ENCODE measurements at places on chromosomes 12 and 14. TPM values are rescaled to one million over a fixed set of nuclear protein-coding genes. Genes with fewer than 3 reads are reported as not detected.

DNA sequence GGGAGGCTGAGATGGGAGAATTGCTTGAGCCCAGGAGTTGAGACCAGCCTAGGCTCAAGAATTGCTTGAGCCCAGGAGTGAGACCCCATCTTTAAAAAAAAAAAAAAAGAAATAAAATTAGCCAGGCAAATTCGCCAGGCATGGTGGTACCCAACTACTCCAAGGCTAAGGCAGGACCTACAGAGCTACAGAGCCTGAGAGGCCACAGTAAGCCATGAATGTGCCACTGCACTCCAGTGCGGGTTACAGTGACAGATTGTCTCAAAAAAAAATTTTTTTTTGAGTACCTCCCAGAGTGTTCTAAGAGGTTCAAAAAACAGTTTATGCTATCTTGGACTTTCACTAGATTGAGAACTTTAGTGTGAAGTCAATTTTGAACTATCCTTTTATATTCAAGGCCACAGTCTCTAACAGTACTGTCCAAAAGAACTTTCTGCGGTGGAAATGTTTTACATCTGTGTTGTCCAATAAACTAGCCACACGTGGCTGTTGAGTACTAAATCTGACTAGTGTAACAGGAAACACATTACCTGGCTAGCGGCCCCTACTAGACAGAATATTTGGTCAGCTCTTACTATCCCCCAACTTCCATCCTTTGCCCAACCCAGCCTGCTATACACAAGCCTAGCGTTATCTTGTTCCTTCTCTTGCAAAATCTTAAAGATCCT, 2.4 kb downstream of the RPL36AL start:
- peaks cover 17% of the 10 kb centered on the region for H3K36me3 ChIP-seq
- no peak overlapping the region for H3K27ac ChIP-seq
- H3K4me3 ChIP-seq = peak overlapping the region; percentile 21
- peaks cover 22% of the 10 kb centered on the region for H3K27me3 ChIP-seq
- no peak for DNase-seq
- peaks cover 20% of the 10 kb centered on the region for H3K4me1 ChIP-seq

DNA sequence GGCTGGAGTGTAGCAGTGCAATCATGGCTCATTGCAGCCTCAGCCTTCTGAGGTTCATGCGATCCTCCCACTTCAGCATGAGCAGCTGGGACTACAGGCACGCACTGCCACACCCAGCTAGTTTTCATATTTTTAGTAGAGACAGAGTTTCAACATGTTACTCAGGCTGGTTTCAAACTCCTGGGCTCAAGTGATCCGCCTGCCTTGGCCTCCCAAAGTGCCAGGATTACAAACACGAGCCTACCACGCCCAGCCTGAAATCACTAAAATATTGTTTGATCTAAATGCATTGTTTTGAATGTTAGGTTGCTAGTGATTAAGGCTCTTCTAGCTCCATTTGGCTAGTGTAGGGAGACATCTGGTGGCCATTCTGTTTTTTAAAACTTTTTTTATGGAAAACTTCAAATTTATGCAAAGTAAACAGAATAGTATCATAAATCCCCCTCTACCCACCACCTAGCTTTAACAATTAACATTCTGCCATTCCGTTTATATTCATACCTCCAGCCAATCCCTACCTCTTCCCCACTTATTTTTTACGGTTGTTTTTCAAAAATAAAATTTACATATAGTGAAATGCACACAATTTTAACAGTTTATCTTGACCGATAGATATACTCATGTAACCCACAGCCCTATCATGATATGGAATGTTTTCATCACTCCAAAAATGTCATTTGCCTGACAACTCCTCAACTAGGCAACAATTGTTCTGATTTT, 37.8 kb downstream of the MYO1H start:
- H3K27me3 ChIP-seq = no peaks in the 10 kb centered on the region
- no peak overlapping the region for H3K4me3 ChIP-seq
- no peaks in the 10 kb centered on the region for H3K4me1 ChIP-seq

DNA sequence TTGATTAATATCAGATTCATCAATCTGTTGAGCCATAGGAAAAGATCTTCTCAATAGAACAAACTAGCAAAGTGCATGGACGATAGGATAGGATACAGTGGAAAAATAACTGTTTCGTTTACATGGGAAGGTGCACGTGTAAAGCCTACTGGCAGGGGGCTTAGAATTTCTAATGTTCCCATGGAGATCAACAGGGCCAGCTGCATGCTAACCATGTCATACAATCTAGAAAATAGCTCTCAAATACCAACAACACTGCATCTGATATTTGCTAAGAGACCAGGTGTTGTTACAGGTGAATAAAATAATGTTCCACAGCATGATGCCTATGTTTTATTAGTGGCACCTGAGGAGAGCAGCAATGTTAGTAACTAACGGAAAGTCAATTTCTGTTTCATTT, 72.5 kb downstream of the ACSS3 start:
- H3K4me3 ChIP-seq = no peak overlapping the region
- peaks cover 6% of the 10 kb centered on the region for H3K4me1 ChIP-seq
- no peak for DNase-seq
- H3K27ac ChIP-seq = no peak overlapping the region
- no peaks in the 10 kb centered on the region for H3K36me3 ChIP-seq
- no peaks in the 10 kb centered on the region for H3K27me3 ChIP-seq

- H3K27ac ChIP-seq = no peak overlapping the region
- no peak for DNase-seq
- H3K4me3 ChIP-seq = no peak overlapping the region
- no peaks in the 10 kb centered on the region for H3K4me1 ChIP-seq
- H3K27me3 ChIP-seq = no peaks in the 10 kb centered on the region
- no peaks in the 10 kb centered on the region for H3K36me3 ChIP-seq
These were observed 111.3 kb downstream of the RMST start for GRCh38 chr12:97573901-97574300.

- no peak overlapping the region for H3K4me3 ChIP-seq
- H3K36me3 ChIP-seq = no peaks in the 10 kb centered on the region
- DNase-seq = no peak
- no peaks in the 10 kb centered on the region for H3K4me1 ChIP-seq
- no peak overlapping the region for H3K27ac ChIP-seq
These were observed 556.5 kb downstream of the LRFN5 start for GRCh38 chr14:42163136-42163535.

DNA sequence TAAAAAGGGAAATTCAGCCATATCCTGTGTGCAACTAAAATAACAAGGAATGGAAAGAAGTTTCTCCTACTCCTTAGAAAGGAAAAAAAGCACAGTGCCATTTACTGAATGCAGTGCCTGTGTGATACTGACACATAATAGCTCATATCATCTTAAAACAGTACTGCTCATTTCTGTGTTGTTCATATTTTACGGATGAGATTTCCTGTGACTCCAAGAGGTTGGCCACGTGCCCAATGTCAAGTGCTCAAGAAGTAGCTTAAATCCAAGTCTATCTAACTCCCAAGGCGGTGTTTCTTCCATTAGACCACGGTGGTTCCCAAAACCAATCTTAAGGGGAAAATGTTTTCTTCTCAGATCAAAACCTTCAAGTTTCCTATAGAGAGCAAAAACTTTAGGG, 20.0 kb downstream of the MAP3K9 start:
- peaks cover 2% of the 10 kb centered on the region for H3K27me3 ChIP-seq
- DNase-seq = no peak
- H3K4me1 ChIP-seq = peaks cover 19% of the 10 kb centered on the region
- no peak overlapping the region for H3K27ac ChIP-seq
- H3K4me3 ChIP-seq = no peak overlapping the region

- H3K4me1 ChIP-seq = peaks cover 12% of the 10 kb centered on the region
- peaks cover 7% of the 10 kb centered on the region for H3K27me3 ChIP-seq
- H3K4me3 ChIP-seq = no peak overlapping the region
These were observed 5.2 kb downstream of the MTERF2 start for GRCh38 chr12:106981788-106982187.

DNA sequence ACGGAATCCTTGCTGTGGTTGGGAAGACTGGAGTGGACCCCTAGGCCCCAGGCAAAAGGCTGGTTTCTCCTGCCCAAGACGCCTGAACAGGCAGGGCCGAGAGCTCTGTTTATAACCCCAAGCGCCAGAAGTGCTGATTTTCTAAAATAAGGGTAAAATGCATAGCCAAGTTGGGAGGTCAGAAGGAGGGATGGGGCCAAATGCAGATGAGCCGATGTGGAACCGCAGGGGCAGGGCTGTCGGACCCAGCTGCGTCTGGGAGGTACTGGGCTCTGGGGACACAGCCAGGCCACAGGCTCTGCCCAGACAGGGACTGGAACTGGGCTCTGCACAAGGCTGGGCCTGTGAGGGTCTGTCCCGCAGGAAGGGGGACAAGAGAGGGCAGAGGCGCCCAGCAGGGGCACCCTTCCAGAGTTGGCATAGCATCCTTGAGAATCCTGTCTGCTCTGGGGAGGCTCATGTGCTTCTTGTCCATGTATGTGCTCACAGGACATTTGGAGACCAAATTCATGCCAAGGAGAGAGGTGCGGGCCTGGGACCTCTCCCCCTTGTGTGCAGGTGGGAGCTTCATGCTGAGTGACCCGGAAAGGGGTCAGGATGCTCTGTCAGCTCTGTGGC, 49.1 kb downstream of the JAG2 start:
- H3K27me3 ChIP-seq = peaks cover 19% of the 10 kb centered on the region
- H3K36me3 ChIP-seq = peaks cover 17% of the 10 kb centered on the region
- no peak overlapping the region for H3K4me3 ChIP-seq
- peaks cover 7% of the 10 kb centered on the region for H3K4me1 ChIP-seq

DNA sequence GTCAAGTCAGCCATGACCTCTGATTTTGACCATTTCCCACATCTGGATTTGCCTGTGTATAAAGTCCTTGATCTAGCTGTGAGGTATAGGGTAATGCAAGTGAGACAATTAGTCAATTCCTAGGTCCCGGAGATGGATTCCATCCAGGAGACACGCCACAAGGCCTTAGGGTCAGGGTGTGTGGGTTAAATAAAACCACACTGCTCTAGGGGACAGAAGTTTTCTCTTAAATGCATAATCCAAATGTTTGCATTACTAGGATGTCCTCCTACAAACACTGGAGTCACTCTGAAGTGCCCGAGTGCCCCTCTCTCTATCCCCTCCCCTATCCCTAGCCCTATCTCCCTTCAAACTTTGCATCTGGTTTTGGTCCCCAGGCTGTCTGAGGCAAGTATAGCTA, 26.8 kb downstream of the LRIG3 start:
- no peak overlapping the region for H3K4me3 ChIP-seq
- H3K27ac ChIP-seq = no peak overlapping the region
- DNase-seq = no peak
- peaks cover 12% of the 10 kb centered on the region for H3K4me1 ChIP-seq
- H3K27me3 ChIP-seq = peaks cover 2% of the 10 kb centered on the region

DNA sequence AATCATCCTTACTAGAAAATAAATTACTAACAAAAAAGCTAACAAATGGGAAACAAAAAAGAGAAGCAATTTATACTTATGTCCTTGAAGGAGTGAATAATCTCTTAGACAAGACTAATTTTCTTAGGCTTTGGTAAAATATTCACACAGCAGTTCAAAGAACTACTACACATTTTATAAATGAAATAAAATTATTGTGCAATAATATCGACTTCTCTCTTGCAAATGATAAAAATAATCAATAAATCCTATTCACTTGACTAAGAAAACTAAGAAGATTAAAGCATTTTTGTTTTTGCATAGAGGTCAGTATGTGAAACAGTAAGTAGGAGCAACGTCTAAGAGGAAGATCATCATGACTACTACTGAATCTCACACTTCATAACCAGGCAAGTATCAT, 82.0 kb downstream of the EML5 start:
- no peak overlapping the region for H3K4me3 ChIP-seq
- no peaks in the 10 kb centered on the region for H3K36me3 ChIP-seq
- H3K4me1 ChIP-seq = no peaks in the 10 kb centered on the region
- H3K27ac ChIP-seq = no peak overlapping the region

DNA sequence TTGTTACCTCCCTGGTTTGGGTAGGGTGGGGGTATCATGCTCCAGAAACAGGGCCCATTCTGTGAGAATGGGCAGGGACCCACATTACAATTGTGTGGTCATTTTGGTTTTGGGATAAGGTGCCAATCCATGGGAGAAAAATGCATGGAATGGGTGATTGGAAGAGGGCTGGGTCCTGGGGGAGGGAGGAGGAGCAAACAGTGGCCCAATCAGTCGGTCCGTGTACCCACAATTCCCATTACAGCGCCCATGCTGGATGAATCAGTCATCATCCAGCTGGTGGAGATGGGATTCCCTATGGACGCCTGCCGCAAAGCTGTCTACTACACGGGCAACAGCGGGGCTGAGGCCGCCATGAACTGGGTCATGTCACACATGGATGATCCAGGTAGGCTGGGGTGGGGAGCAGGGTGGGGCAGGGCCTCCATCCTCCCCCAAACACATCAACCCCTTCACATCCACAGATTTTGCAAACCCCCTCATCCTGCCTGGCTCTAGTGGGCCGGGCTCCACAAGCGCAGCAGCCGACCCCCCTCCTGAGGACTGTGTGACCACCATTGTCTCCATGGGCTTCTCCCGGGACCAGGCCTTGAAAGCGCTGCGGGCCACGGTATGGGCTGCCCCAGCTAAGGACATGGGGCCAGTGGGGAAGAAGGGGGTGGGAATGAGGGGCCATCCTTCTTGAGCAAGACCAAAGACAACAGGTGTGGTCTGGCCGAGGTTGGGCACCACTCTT, 3.6 kb upstream of the TPI1 start:
- H3K27me3 ChIP-seq = peaks cover 17% of the 10 kb centered on the region
- no peak for DNase-seq
- peak overlapping the region; percentile 63 for H3K27ac ChIP-seq
- peaks cover 50% of the 10 kb centered on the region for H3K36me3 ChIP-seq

GRCh38 chr14:52422650-52423356, 108.7 kb downstream of the PTGER2 start:
- H3K4me1 ChIP-seq = no peaks in the 10 kb centered on the region
- H3K36me3 ChIP-seq = no peaks in the 10 kb centered on the region
- H3K4me3 ChIP-seq = no peak overlapping the region
- H3K27ac ChIP-seq = no peak overlapping the region
- DNase-seq = no peak

DNA sequence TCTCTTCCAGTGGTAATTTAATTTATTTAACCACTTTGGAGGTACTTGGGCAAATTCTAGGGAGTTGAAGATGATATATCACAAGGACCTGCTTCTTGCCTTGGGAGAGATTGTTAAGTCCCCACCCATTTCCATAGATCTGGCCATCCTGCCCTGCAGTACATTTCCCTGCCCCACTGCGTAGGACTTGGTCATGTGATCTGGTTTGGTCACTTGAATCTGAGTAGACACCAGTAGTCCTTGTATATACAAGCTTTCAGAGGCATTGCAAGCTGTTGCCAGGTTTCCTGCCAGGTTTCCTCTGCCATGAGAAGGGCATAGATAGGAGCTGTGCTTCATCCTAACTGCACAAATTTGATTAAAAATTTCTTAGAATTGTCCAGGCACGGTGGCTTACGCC, 200.0 kb downstream of the ADAMTS20 start:
- no peaks in the 10 kb centered on the region for H3K4me1 ChIP-seq
- no peaks in the 10 kb centered on the region for H3K36me3 ChIP-seq
- H3K4me3 ChIP-seq = no peak overlapping the region
- no peak overlapping the region for H3K27ac ChIP-seq
- no peak for DNase-seq

KRT4 gene
- not detected for total RNA-seq

FAR2 gene
- 104 TPM for total RNA-seq

METTL25 gene
- total RNA-seq = 7.8 TPM

CYP27B1 gene
- 1.4 TPM for total RNA-seq

SP1 gene
- 69.5 TPM for total RNA-seq

HCAR1 gene
- 0.13 TPM for total RNA-seq

KRT74 gene
- not detected for total RNA-seq

ADAMTS20 gene
- total RNA-seq = 0.15 TPM

CINP gene
- total RNA-seq = 26.1 TPM

NPFF gene
- total RNA-seq = not detected

KRT83 gene
- not detected for total RNA-seq

BHLHE41 gene
- 4.0 TPM for total RNA-seq

MYO1H gene
- total RNA-seq = 4.4 TPM

EPYC gene
- total RNA-seq = not detected

ST8SIA1 gene
- 0.77 TPM for total RNA-seq

ASIC1 gene
- total RNA-seq = 1.9 TPM

All from endothelial cell (in vitro differentiated cells).